Left ventricle myocardium inferior (tissue), 1 donor: ENCODE measurements at places on chromosomes 11 and 22. TPM values are rescaled to one million over a fixed set of nuclear protein-coding genes. Genes with fewer than 3 reads are reported as not detected.

GRCh38 chr11:70951139-70951804 is 301.1 kb downstream of the SHANK2 start:
- no peak overlapping the region for H3K4me3 ChIP-seq
- H3K27me3 ChIP-seq, result peaks cover 14% of the 10 kb centered on the region
- no peak overlapping the region for H3K27ac ChIP-seq
- H3K4me1 ChIP-seq, result no peaks in the 10 kb centered on the region

GRCh38 chr11:9619004-9619403 is 44.9 kb upstream of the SWAP70 start:
- H3K27me3 ChIP-seq, result no peaks in the 10 kb centered on the region
- H3K4me3 ChIP-seq, result no peak overlapping the region
- no peak for DNase-seq
- peaks cover 13% of the 10 kb centered on the region for H3K4me1 ChIP-seq
- H3K36me3 ChIP-seq, result no peaks in the 10 kb centered on the region
- H3K27ac ChIP-seq, result no peak overlapping the region

GRCh38 chr11:77051511-77051910 is 15.3 kb upstream of the CAPN5 start:
- H3K36me3 ChIP-seq, result no peaks in the 10 kb centered on the region
- no peak overlapping the region for H3K4me3 ChIP-seq
- H3K27me3 ChIP-seq, result no peaks in the 10 kb centered on the region
- no peak for DNase-seq
- no peak overlapping the region for H3K27ac ChIP-seq

- H3K4me3 ChIP-seq, result no peak overlapping the region
- no peak for DNase-seq
- peaks cover 13% of the 10 kb centered on the region for H3K4me1 ChIP-seq
- no peak overlapping the region for H3K27ac ChIP-seq
- H3K27me3 ChIP-seq, result no peaks in the 10 kb centered on the region
- no peaks in the 10 kb centered on the region for H3K36me3 ChIP-seq
Observed at GRCh38 chr11:17840101-17840548, 105.5 kb downstream of the KCNC1 start.

GRCh38 chr11:102320188-102320587 is 2.9 kb downstream of the BIRC3 start:
- DNase-seq, result no peak
- H3K36me3 ChIP-seq, result no peaks in the 10 kb centered on the region
- H3K4me3 ChIP-seq, result no peak overlapping the region
- no peaks in the 10 kb centered on the region for H3K27me3 ChIP-seq
- peak overlapping the region; percentile 83 for H3K27ac ChIP-seq

DNA sequence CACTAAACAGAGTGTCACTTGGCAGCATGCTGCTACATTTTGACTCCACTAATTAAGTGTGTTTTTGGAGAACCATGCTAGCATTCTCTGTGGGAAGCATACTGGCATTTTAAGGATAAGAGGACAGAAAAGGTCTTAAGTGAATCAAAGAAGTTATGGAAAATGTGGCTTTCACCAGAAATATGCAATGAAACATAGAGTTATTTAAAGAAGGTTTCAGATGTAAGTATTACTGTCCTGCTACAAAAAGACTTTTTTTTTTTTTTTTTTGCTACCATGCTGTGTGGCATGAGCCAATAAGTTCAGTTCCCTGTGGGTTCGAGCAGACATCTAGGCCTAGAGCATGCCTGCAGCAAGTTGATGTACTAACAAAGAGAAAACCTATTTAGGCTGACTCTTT is 187.6 kb downstream of the MSANTD4 start:
- no peak for DNase-seq
- H3K27me3 ChIP-seq, result no peaks in the 10 kb centered on the region
- H3K27ac ChIP-seq, result no peak overlapping the region
- H3K4me1 ChIP-seq, result no peaks in the 10 kb centered on the region
- H3K4me3 ChIP-seq, result no peak overlapping the region

GRCh38 chr11:36012979-36013378 is 69.1 kb downstream of the LDLRAD3 start:
- H3K4me1 ChIP-seq, result peaks cover 40% of the 10 kb centered on the region
- peak overlapping the region; percentile 59 for H3K27ac ChIP-seq
- peaks cover 16% of the 10 kb centered on the region for H3K27me3 ChIP-seq

GRCh38 chr22:26174280-26174679 is 5.0 kb downstream of the SEZ6L start:
- H3K4me3 ChIP-seq, result no peak overlapping the region
- no peak for DNase-seq
- peaks cover 12% of the 10 kb centered on the region for H3K4me1 ChIP-seq

DNA sequence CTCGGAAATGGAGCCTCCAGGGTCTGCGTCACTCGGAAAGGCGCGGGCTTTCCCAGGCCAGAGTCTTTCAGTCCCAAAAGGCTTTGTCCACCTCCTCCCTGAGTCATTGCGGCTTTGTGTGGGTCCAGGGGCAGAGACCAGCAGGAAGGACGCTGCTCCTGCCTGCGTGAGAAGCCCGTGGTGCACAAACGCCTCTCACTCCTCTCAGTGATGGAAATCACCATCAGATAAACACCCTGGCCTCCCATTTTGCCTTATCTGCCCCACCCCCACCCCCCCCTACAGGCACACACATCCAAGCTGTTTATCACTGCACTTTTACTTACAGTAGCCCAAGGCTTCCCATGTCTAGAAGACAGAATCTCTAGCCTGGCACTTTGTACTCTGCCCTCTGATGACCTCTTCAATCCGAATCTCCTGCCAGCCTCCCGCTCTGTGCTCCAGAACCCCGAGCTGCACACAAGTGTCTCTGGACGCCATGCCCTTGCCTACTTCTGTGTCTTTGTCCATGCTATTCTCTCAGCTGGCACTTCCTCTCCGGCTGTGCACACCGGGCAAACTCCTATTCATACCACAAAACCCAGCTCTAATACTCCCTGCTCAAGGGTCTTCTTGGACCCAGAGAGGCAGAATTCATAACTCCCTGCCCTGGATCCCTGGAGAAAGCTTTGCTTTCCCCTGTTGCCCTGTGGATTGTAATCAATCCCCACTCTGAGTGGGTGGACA is 954.6 kb downstream of the TBC1D22A start:
- H3K27ac ChIP-seq, result no peak overlapping the region
- no peak overlapping the region for H3K4me3 ChIP-seq
- no peaks in the 10 kb centered on the region for H3K4me1 ChIP-seq

DNA sequence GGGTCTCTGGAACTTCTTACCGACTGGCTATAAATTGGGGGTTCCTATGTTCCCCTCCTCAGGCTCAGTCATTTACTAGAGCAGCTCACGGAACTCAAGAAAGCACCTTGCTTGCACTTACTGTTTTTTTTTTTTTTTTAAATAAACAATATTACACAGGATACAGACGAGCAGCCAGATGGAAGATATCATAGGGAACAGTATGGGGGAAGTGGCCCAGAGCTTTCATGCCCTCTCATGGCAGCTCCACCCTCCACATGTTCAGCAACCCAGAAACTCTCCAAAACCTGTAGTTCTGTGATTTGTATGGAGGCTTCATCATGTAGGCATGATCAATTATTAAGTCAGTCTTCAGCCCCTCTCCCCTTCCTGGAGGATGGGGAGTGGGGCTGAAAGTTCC is 7.5 kb downstream of the UVRAG start:
- no peak overlapping the region for H3K4me3 ChIP-seq
- H3K27me3 ChIP-seq, result no peaks in the 10 kb centered on the region
- H3K36me3 ChIP-seq, result no peaks in the 10 kb centered on the region
- H3K27ac ChIP-seq, result peak overlapping the region; percentile 59
- no peak for DNase-seq

DNA sequence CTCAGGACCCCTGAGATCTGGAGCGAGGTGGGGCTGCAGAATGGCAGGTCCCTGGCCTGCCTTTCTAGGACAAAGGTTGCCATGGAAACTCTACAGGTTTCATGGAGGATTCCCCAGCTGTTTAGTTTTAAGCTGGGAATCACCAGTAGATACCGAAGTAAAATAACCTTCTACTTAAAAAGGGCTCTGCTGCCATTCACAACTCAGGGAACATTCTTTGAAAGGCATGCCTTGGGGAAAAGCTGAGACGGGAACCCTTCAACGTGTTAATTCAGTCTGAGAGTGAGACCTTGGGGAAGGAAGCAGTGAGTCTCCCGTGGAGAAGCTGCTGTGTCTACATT is 493.3 kb downstream of the BRD1 start:
- DNase-seq, result no peak
- H3K4me1 ChIP-seq, result no peaks in the 10 kb centered on the region
- H3K27ac ChIP-seq, result no peak overlapping the region
- H3K4me3 ChIP-seq, result no peak overlapping the region
- peaks cover 65% of the 10 kb centered on the region for H3K27me3 ChIP-seq
- H3K36me3 ChIP-seq, result no peaks in the 10 kb centered on the region

DNA sequence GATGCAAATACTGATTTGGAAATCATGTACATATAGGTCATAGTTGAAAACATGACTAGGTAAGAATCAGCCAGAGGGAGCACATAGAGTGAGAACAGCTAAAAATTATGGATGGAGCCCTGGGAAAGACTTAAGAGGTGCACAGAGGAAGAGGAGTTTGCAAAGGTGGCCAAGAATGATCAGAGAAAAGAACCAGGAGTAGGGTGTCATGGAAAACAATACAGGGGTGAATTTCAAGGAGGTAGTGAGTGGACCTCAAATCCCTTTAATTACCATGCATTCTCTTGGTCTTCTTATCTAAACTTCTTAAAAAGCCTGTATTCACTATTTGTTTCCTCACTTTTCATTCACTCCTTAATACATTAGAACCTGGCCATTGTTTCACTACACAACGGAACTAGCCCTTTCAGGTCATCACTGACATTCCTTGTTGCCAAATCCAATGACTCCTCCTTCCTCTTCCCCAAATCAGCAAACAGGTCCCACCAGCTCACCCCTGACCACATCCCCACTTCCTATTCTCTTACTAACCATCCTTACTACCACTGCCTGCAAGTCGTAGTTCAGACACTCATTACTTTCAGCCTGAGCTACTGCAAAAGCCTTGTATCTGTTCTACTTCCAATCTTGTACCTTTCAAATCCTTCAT is 22.6 kb downstream of the BUD13 start:
- no peaks in the 10 kb centered on the region for H3K27me3 ChIP-seq
- no peak overlapping the region for H3K27ac ChIP-seq
- peaks cover 94% of the 10 kb centered on the region for H3K36me3 ChIP-seq

GRCh38 chr22:33844273-33844672 is 76.0 kb downstream of the LARGE1 start:
- no peak overlapping the region for H3K4me3 ChIP-seq
- DNase-seq, result no peak
- no peak overlapping the region for H3K27ac ChIP-seq
- peaks cover 65% of the 10 kb centered on the region for H3K4me1 ChIP-seq
- H3K36me3 ChIP-seq, result no peaks in the 10 kb centered on the region

DNA sequence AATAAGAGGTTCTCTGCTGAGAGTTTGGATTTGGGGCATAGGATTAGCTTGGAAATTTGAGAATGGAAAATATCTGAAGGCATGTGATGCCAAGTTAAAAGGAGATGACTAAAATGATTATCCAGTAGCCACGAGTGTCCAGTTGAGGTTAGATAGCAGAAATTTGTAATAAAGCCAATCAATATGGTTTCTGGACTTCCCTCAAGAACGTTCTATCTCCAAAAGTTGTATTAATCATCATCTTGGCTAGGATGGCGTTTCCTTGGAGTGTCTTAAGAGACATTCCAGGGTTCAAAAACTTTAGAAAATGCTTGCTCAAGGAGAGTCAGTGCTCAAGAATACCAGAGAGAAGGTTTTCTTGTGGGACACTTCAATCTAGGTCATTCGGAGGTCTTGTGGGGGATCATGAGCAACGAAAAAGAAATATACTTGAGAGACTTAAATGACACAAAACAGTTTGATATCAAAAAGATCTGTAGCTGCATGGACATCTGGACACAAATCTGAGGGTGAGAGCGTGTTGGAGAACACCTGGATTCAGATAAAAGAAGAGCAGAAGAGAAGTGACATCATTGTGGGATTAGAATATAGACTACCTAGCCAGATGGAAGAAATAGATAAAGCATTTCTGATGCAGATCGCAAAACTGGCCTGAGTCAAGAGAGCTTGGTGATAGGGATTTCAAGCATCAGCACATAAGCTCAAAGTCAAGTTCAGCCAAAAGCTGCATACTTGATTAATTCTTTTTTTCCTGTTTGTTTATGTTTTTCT is 97.7 kb downstream of the ARFGAP2 start:
- DNase-seq, result no peak

DNA sequence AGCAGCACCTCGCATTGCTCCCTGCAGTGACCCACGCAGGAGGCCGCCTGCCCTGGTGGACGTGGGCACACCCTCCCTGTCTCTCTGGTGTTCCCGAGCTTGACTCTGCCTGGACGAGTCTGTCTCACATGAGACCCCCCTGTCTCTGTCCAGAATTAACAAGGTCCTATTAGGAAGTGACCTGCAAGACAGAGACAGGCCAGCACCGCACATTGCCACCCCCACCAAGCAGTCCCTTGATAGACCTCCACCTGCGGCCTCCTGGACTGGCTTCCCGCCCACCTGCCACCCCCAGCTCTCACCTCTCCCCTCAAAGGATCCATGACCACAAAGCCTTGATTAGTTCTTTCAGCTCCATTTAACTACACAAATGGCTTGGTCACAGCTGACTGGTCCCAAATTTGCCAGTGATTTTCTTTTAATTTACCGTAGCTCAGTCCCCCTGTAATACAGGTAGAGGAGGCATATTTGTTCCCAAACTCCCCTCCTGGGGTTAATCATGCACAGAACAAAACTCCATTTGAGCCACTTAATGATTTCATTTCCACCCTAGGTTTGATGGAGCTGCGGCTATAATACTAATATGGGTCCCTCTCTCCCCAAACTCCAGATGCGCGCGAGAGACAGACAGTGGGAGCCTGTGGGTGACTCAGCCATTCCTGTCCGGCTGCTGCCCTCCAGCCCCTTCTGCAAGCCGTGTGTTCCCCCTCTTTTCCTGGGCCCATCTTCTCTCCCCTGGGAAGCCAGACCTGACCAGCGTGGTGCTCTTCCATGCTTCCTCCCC is 11.2 kb downstream of the SPATA19 start:
- H3K27me3 ChIP-seq, result peaks cover 27% of the 10 kb centered on the region
- DNase-seq, result no peak
- H3K4me1 ChIP-seq, result no peaks in the 10 kb centered on the region
- no peak overlapping the region for H3K4me3 ChIP-seq

DNA sequence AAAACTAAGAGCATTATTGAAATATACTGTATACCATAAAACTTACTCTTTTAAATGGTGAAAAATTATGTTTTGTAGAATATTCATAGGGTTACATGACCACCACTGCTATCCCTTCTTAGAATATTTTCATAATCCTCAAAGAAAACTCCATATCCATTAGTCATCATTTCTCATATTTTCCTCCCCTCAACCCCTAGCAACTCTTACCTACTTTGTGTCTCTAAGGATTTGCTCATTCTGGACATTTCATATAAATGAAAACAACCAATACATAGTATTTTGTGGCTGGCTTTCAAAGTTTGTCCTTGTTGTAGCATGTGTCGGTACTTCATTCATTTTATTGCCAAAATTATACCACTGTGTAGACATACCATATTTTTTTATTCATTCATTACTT is 863.8 kb downstream of the KCNA4 start:
- DNase-seq, result no peak
- H3K4me1 ChIP-seq, result no peaks in the 10 kb centered on the region

- no peak for DNase-seq
- no peak overlapping the region for H3K4me3 ChIP-seq
- no peaks in the 10 kb centered on the region for H3K36me3 ChIP-seq
- no peak overlapping the region for H3K27ac ChIP-seq
Observed at GRCh38 chr22:22682807-22683667, 38.6 kb downstream of the GGTLC2 start.

ARFGAP2 gene
- total RNA-seq, result 47.8 TPM

CLDN5 gene
- 19.5 TPM for total RNA-seq

DEUP1 gene
- not detected for total RNA-seq

CBLIF gene
- total RNA-seq, result not detected

MMP11 gene
- 16.9 TPM for total RNA-seq

RPUSD4 gene
- 37.6 TPM for total RNA-seq

CDKN1C gene
- 33.0 TPM for total RNA-seq

CCDC89 gene
- 0.63 TPM for total RNA-seq

DDX6 gene
- total RNA-seq, result 134 TPM

BLID gene
- 0.36 TPM for total RNA-seq

MMP12 gene
- not detected for total RNA-seq

SCGB1C1 gene
- not detected for total RNA-seq

MOGAT2 gene
- total RNA-seq, result not detected
